ENCODE measurements at places on chromosomes 7 and 10.
A peak's percentile ranks its signal among the peaks of the same experiment; 100 is the strongest.

- no peak for DNase-seq
These were observed 52.7 kb downstream of the GRB10 start for GRCh38 chr7:50729962-50730361.

- DNase-seq, result no peak
These were observed 178.4 kb downstream of the ARHGAP12 start for GRCh38 chr10:31749981-31750840.

- DNase-seq, result no peak
These were observed 156.4 kb downstream of the PRPF18 start for GRCh38 chr10:13743101-13743693.

- no peak for DNase-seq
These were observed 835 bp upstream of the DGKI start for GRCh38 chr7:137847568-137848050.

DNA sequence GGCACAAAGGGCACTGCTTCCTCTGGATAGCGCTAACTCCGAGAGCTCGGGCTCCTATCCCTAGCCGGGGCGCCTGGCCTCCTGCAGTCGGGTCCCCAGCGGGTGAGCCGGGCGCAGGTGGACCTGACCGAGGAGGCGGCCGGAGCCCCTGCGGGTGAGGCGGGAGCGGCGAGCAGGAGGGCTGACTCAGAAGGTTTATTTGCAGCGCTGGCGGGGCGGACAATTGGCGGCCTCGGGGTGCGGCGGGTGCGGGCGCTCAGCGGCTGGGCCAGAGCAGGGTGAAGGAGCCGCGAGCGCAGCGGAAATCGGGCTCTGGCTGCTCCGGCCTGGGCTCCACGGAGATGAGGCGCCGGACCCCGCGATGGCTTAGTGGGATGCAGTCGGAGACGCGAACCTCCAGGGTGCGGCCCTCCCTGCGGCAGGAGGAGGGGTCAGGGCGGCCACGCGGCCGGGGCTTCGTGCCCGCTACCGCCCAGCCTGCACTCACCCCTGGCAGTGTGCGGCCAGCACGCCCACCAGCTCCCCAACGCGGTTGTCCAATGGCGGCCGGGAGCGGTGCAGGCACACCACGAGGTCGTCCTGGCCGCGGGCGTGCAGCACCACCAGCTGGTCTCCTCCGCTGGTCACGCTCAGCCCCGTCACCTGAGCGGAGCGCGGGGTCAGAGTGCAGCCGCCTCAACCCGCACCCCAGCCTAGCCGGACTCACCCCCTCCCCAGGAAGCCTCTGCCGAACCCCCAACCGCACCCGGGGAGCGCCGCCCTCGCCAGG, 16.1 kb downstream of the MYO1G start:
- no peak for DNase-seq

DNA sequence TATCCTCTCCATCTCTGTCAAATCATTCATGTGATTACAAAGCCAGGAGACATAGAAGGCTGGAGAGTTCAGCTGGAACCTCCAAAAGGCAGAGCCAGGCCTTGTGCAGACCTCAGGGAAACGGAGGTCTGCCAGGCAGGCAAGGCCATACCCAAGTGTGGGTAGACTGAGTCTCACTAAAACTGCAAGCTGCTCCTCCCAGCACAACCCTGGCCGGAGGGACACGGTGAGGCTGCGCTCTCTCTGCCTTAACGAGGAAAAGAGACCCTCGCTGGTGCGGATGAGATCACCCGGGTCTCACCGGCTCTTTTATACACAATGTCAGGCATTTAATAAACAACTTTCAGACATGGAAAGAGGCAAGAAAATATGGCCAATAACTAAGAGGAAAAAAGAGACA, 66.1 kb upstream of the INPP5A start:
- no peak for DNase-seq

- no peak for DNase-seq
These were observed 2.1 kb downstream of the CASP7 start for GRCh38 chr10:113681533-113682470.

GRCh38 chr10:15168291-15168785, at the start of gene NMT2:
Gene NMT2 (minus strand): TSS chr10:15168693. CDS start chr10:15168612, 81 bp downstream.
- DNase-seq, result peak; percentile 81

GRCh38 chr7:95376632-95377400, 19.4 kb downstream of the PON3 start:
- peak; percentile 6 for DNase-seq

GRCh38 chr10:13712837-13713581, 126.2 kb downstream of the PRPF18 start:
- no peak for DNase-seq

- no peak for DNase-seq
These were observed 92.8 kb upstream of the LANCL2 start for GRCh38 chr7:55272328-55272727.

GRCh38 chr7:95905167-95905566, 132.8 kb downstream of the DYNC1I1 start:
- no peak for DNase-seq

DNA sequence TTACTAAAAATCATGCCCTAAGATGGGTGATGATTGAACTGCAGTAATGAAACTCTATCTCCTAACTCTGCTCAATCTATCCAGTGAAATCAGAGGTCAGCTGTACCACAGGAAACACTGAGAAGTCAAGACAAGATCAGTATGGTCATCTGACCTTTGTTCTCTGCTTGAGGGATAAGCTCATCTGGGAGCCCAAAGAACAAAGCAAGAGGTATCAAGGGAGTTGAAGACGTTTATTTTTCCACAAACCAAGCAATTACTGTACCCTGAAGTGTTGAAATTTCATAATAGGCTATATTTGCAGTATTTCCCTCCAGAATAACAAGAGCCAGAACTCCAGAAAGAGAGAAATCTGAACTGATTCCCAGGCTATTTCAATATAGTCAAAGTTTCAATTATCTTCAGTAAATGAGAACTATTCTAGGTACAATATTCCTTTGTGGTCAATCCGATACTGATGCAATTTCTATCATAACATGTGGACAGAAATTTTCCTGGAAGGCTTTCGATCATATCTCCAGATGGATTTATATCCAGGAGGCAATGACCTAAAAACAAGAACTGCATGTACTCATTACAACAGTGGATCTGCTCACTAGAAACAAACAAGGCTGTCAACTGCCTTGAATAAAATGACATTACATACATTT, 345.3 kb downstream of the TNS3 start:
- no peak for DNase-seq

- DNase-seq, result no peak
These were observed 1033.8 kb downstream of the NRG3 start for GRCh38 chr10:82908751-82909150.

GRCh38 chr10:24000271-24000813, 208.6 kb upstream of the KIAA1217 start:
- DNase-seq, result no peak

DNA sequence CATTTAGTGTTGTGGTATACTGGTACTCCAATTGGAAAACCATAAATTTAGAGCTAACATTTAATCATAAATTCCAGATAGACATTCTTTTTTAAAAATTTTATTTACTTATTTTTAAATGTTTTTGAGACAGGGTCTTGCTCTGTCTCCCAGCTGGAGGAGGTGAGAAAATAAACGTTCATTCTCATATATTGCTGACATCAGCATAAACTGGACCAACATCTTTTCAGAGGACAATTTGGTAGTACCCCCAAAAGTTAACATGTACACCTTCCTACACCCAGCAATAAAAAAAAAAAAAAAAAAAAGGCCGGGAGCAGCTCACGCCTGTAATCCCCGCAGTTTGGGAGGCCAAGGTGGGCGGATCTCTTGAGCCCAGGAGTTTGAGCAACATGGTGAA, 5.2 kb downstream of the TAS2R60 start:
- no peak for DNase-seq

GRCh38 chr10:104349623-104350126, 4.0 kb upstream of the CFAP58 start:
- no peak for DNase-seq

- no peak for DNase-seq
These were observed 90.3 kb upstream of the TCF7L2 start for GRCh38 chr10:112859793-112860192.

GRCh38 chr7:117271566-117271965, 51.3 kb downstream of the WNT2 start:
- no peak for DNase-seq

- no peak for DNase-seq
These were observed 125.7 kb upstream of the CXCL12 start for GRCh38 chr10:44510379-44511115.

DNA sequence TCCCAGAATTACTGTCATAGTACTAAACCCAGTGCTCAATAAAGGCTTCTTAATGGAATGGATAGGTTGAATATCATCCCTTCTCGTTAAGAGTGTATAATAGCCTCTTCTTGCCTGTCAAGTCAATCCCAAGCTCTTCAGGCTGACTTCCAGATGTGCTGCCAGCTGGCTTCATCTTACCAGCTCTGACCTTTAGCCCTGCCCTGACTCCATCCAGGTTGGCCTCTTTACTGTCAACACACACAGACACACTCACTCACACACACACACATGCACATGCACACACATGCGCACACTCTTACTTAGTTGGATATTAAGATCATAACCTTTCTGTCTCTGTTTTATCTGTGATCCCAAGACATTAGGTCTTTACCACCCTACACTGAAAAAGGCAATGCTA, 49.1 kb downstream of the ASB4 start:
- no peak for DNase-seq

DNA sequence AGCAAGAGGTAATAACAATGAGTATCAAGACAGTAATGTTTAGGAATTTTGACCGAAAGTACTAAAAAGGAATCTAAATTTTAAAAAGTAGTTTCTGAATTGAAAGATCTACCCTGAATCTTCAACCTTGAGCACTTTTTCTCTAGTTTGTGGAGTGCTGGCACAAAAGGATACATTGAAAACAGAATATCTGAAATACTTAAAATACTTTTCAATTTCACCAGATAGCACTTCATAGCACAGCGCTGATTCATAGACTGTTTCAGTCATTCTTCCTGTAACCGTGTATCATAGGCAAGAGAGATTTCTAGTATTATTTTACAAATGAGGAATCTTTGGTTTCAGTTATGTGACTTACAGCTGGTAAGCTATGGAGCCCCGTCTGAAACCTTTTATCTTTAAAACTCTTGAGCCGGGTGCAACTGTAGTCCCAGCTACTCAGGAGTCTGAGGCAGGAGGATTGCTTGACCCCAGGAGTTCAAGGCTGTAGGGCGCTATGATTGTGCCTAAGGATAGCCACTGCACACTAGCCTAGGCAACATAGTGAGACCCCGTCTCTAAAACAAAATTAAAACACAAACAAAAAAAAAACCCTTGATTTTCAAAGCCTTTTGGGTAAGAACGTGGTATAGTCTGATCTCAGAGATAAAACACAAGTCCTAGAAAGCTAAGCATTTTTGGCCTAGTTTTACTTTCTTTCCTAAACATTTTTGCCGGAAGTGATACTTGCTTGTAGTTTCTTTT, 35.1 kb downstream of the FHIP2A start:
- DNase-seq, result no peak

DNA sequence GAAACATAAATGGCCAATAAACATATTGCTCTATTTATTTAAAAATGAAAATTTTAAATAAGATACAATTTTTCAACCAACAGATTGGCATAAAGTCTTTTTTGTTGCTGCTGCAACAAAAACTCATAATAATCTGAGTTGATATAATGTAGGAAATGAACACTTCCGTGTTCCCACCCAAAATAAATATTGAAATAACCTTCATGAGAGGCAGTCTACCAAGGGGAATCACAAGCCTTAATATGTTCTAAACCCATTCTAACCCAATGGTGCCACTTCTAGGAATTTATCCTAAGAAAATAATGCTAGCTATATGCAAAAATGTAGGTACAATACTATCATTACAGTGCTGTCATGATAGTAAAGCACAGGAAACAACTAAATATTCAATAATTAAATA, 39.1 kb downstream of the SLC25A13 start:
- no peak for DNase-seq

DNA sequence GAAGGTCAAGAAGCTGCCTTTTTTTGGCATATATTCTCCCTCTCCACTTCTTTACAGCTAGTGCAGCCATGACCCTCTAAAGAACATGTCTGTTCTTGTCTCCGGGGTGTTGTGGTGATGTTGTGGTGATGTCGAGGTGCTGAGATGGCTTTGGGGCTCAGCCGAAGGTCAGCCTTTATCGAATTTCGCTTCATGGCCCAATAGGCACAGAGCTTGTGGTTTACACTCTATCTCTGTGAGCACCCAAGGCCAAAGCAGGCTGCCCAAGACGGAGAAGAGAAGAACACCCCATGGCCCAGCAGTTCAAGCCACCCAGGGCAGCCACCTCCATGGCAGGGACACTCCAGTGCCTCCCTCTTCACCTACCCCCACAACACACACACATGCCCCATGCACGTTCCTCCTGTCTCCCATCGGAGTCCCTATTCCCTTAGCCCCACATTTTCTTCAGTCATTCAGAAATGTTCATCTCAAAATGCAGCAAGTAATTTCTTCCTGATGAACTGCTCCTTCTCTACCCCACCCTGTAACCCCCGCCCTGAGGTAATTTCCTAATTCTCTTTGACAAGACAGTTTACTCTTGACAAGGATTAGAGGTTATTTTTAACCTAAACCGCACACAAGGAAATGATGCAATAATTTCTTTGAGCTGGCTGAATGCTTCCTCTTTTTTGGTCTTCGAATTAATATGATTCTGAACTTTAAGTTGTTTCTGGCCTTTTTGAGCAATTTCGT, 18.6 kb upstream of the ADRB1 start:
- no peak for DNase-seq

DNA sequence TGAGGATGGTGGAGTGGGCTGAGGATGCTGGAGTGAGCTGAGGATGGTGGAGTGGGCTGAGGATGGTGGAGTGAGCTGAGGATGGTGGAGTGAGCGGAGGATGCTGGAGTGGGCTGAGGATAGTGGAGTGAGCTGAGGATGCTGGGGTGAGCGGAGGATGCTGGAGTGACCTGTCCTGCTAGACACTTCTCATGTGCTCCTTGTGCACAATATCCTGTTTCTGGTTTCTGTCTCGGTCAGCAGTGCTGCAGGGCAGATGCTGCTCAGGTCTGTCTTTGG, 29.2 kb downstream of the ANXA8 start:
- no peak for DNase-seq

- DNase-seq, result no peak
These were observed 127.3 kb downstream of the CUL2 start for GRCh38 chr10:34962866-34963265.

- DNase-seq, result no peak
These were observed 8.6 kb downstream of the CAMK2G start for GRCh38 chr10:73865459-73866442.

DNA sequence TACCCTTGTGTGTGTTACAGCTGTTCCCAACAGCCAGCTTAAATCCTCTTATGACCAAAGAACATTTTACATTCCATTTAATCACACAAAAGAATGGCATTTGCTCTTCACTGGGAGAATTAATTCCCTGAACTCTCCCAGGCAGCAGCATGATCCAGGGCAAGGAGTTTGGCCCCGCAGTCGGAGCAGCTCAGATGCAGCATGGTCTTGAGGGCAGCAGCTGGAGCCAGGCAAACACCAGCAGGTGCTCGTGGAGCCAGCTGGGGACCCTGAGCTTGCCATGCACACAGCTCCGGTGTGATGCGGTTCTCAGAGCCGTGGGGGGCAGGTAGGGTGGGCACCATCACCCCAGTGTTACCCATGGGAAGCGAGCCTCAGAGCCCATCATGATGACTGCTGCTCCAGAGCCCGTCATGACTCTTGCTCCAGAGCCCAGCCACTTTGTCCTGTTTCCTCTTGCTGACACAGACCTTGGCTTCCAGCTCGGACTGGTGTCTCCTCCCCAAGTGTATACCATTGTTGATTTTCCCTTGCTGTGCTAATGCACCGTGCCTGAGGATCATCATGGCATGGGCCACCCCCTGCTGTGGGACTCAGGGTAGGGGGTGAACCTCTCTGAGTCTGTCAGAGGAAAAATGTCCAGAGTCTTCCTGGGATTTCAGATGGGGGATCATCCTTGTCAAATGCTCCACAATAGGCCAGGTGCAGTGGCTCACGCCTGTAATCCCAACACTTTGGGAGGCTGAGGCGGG, 75.8 kb downstream of the ZRANB1 start:
- DNase-seq, result no peak

- DNase-seq, result no peak
These were observed 64.4 kb downstream of the DNAJB9 start for GRCh38 chr7:108634036-108634435.
